ENCODE measurements at places on chromosomes 6 and 20. TPM values are rescaled to one million over a fixed set of nuclear protein-coding genes. Genes with fewer than 3 reads are reported as not detected.

KIAA1755 gene
- polyA plus RNA-seq, result 2.9 TPM

MOG gene
- polyA plus RNA-seq, result not detected

TFAP2D gene
- not detected for polyA plus RNA-seq

LBP gene
- not detected for polyA plus RNA-seq

CTCFL gene
- polyA plus RNA-seq, result 3.4 TPM

DEFB119 gene
- not detected for polyA plus RNA-seq

PERP gene
- polyA plus RNA-seq, result 20.8 TPM

MCCD1 gene
- polyA plus RNA-seq, result 17.7 TPM

TCF19 gene
- 19.9 TPM for polyA plus RNA-seq
